ENCODE measurements at places on chromosomes 16 and 17. TPM values are rescaled to one million over a fixed set of nuclear protein-coding genes. Genes with fewer than 3 reads are reported as not detected.

- no peak for DNase-seq
Measured at GRCh38 chr16:89297910-89298545, 80.5 kb downstream of the ZNF778 start.

DNA sequence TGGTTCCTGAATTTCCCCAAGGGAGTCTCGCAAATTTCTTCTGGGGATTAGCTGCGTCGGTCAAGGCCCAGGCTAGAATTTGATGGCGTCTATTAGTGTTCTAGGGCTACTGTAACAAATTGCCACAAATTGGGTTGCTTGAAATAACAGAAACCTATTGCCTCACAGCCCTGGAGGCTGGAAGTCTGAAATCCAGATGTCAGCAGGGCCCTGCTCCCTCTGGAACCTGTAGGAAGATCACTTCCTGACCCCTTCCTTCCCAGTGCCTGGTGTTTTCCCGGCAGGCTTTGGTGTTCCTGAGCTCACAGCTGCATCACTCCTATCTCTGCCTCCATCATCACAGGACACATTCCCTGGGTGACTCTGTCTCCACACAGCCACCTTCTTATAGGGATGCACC, 24.4 kb downstream of the DHRS7C start:
- DNase-seq = no peak

Gene TAX1BP3
- 135 TPM for total RNA-seq

Gene ALDH3A1
- total RNA-seq = 0.69 TPM

GRCh38 chr17:48930435-48930873, 14.2 kb downstream of the SNF8 start:
- DNase-seq = no peak

- no peak for DNase-seq
Measured at GRCh38 chr17:76531486-76532038, 5.9 kb downstream of the CYGB start.

DNA sequence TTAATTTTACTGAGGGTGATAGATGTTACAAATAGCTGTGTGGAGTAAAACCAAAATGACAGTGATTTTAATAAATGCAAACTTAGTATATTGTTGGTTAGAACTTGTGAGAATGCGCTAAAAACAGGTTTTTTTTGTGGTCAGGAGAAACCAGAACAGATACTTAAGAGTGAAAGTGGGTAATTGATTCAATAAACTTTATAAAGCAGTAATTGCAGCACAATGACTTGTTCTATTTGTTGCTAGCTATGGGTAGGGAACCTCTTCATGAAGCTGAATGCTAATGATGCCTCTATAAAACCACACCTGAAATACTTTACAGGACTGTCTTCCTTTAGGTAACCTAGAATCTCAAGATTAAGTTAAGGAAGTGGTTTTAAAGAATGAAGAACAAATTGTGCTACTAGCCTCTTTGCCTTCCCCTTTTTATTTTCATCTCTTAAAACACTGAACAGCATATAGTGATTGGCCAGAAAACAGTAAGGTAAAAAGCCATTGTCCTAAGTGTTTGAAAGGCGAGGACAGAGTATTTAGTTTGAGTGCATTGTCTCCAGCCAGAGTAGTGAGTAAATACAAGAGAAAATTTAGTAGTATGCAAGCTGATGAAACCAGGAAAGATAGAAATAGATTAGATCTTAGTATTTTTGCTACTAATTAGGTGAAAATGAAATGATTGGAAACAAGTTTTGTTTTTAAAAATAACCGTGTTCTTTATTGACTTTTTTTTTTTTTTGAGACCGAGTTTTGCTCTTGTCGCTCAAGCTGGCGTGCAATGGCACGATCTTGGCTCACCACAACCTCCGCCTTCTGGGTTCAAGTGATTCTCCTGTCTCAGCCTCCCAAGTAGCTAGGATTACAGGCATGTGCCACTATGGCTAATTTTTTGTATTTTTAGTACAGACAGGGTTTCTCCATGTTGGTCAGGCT, 6.0 kb downstream of the GGNBP2 start:
- no peak for DNase-seq

Gene SDK2
- 31.8 TPM for total RNA-seq

Measured in mesothelial cell of epicardium (in vitro differentiated cells).